CD4-positive, alpha-beta T cell treated with Interleukin-10 for 1 hour (primary cell): ENCODE measurements at places on chromosomes 6 and 20.

- DNase-seq: no peak
These were observed 65.4 kb upstream of the MAFB start for GRCh38 chr20:40754339-40754943.

DNA sequence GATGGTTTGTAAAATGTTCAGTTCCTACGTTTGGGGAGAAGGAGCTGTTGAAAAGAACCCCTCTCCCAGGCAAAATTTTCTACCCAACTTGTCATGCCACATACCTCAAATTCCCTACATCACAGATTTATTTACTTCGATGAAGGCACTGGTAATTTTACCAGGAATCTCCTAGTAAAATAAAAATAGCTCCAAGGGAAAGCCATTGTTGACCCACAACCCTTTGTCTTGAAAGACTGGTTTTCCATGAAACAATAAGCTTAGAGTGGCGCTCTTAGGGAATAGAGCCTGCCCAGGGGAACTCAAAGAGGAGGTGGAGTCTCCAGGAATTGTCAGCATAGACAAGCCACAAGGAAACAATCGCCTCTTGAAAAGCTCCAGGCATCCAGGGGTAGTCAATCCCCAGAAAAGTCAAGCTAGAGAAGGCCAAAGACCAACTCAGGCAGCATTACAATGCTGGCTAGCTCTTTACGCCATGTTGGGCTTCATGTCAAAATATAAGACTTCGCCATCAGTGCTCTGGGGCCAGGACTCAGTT is 99.2 kb upstream of the RREB1 start:
- DNase-seq: no peak

GRCh38 chr6:28281288-28282064 is at the start of gene PGBD1:
PGBD1 (plus strand) TSS chr6:28281572; CDS start chr6:28283814, 2,242 bp downstream.
- peak; percentile 40 for DNase-seq

DNA sequence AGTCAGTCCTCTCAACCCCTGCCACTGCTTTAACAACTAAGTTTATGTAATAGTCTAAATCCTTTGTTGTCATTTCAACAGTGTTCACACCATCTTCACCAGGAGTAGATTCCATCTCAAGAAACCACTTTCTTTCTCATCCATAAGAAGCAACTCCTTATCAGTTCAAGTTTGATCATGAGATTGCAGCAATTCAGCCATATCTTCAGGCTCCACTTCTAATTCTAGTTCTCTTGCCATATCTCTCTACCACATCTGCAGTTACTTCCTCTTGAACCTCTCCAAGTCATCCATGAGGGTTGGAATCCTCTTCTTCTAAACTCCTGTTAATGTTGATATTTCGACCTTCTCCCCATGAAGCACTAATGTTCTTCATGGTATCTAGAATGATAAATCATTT is 57.9 kb upstream of the FOXO3 start:
- DNase-seq: no peak

DNA sequence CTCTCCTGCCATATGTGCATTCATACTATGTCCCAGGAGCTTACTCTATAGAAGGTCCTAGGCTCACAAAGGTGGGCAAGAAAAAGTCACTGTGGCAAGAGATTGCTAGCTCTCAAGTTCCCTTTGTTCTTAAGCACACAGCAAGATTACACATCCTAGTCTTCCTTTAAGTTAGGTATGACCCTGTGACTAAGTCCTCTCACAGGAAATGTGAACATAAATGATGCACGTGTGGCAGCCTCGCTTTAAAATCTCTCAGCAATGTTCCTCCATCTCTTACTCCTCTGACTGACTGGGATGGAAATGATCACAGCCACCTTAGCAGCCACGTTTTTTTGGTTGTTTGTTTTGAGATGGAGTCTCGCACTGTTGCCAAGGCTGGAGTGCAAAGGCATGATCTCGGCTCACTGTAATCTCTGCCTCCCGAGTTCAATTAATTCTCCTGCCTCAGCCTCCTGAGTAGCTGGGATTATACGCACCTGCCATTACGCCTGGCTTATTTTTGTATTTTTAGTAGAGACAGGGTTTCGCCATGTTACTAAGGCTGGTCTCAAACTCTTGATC is 35.7 kb upstream of the HAO1 start:
- DNase-seq: no peak

GRCh38 chr20:57061051-57061900 is 205.2 kb downstream of the BMP7 start:
- DNase-seq: no peak

GRCh38 chr20:50663095-50663821 is 28.1 kb downstream of the RIPOR3 start:
- no peak for DNase-seq

DNA sequence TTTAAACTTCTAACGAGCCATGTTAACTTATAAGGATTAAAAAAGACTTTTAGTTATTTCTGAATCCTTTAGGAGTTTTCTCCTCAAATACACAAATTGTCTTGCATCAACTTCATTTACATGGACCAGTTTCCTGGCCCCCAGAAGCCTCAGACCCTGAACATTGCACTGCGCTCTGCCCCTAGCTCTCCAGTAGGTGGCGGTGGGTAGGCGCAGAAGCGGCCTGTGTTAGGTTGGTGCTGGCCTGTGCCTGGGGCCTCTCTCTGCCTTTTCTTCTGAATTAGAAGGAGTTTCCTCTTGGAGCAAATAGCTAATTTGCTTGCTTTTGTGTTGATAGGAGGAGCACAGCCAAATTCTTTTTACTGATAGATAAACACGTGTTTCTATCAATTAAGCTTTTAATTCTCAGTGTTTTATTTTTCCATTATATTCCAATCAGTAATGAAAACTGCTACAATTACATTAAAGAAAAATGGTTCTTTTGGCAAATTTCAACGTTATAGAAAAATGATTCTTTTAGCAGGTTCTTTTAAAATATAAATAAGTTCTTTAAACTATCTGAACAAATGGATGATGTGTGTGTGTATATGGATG is 44.4 kb downstream of the DTD1 start:
- peak; percentile 50 for DNase-seq

- DNase-seq: no peak
These were observed 848.2 kb downstream of the DHX35 start for GRCh38 chr20:39810309-39810708.

DNA sequence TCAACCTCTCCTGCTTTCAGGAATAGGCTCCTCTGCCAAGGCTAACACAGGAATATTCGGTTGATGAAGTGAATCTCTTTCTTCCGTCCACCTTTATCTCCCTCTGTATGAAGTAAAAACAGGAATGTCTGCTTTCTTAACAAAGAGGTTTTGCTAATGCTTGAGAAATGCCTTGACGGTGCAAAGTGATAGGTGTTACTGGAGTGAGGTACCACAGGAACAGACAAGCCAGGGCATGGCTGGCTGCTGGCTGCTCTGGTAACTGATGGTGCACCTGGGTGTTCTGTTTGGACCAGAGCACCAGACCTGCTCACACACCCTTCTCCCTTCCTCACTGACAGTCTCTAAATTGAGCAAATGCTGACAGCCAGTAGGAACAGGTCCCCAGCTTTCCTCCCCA is 174.0 kb upstream of the FBXL4 start:
- DNase-seq: no peak

DNA sequence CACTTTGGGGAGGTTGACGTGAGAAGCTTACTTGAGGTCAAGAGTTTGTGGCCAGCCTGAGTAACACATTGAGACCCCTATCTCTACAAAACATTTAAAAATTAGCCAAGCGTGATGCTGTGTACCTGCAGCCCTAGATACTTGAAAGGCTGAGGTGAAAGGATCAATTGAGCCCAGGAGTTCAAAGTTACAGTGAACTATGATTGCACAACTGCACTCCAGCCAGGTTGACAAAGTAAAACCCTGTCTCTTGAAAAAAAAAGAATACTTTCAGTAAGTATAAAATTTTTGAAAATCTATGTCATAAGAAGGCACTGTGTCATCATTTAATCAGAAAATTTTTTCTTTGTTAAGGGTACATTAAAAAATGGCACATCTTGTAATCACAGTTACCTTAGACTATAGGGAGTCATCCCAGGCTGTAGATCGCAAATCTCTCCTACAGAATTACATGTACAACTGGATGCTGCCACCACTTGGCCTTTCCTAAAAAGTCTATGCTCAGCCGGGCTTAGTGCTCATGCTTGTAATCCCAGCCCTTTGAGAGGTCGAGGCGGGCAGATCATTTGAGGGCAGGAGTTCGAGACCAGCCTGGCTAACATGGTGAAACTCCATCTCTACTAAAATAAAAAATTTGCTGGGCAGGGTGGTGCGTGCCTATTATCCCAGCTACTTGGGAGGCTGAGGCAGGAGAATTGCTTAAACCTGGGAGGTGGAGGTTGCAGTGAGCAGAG is 17.0 kb upstream of the MRS2 start:
- DNase-seq: no peak

DNA sequence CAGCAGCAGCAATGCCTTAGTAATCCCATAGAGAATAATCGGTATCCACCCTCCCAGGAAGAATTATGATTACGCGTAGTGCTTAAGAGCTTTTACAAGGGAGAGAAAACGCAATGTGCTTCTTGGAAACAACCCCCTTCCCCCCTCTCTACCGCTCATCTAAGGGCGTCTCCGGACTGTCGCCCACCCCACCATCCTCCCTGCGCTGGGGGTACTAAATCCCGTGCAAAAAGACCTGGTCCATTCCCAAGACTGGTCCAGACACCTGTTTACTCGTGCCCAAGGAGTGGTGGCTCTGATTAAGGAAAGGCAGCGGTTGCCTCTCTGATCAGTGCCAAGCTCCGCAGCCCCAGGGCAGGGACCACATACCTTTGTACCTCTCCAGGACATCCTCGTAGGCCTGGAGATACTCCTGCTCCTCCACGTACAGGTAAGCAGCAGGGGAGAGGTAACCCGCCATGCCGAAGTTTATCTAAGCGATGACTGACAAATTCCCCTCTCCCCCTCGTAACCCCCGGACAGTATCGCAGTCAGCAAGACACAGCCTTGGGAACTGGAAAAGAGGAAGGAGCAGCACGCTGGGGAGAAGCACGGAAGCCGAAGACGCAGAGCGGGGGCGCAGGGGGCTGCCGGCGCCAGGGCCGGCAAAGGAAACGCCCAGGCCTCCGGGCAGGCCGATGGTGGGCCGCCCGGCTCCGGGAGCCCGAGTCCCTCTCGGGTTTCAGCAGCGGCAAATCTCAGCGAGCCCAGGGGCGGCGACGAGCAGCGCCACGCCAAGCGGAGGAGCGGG is 112.0 kb upstream of the BEND6 start:
- DNase-seq: no peak

- no peak for DNase-seq
These were observed 172.2 kb downstream of the TFAP2B start for GRCh38 chr6:50990750-50991446.

GRCh38 chr6:14676064-14676463 is 558.5 kb downstream of the CD83 start:
- no peak for DNase-seq

- no peak for DNase-seq
These were observed 1.5 kb upstream of the ERVFRD-1 start for GRCh38 chr6:11113038-11113437.

DNA sequence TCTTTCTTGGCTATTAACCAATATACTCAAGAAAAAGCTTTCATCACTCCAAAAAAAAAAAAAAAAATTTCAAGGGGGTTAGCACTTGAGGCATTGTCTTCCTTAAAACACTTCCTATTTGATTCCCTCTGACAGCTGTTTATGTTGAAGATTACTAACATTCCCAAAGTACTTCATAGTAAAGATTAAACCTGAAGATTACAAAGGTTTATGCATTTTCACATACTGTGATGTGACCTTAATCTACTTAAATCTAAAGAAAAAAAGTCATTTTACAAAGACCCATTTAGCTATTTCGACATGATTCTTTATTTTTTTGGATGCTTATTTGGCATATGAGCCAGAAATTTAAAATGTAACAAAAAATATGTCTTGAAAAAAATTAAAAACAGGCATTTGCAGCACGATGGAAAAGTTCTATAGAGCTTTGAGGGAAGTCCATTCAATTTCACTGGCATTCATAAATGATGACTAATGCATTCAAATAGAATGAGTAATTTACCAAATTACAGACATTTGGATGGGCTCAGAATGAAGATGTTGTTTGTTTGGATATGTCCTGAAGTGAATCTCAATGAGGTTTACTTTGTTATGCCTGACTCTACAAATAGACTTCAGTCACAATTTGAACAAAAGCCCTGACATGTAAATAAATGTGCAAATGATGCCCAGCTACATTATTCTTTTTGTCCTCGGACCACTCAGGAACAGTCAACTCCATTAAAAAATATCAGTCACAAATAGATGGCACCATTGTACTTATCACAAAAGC is 674.6 kb upstream of the MARCKS start:
- DNase-seq: no peak

- no peak for DNase-seq
These were observed 48.4 kb upstream of the TOP1 start for GRCh38 chr20:40980106-40980827.

- DNase-seq: no peak
These were observed 43.2 kb downstream of the PDSS2 start for GRCh38 chr6:107416145-107416544.

GRCh38 chr6:112117554-112117953 is 30.2 kb downstream of the FAM229B start:
- no peak for DNase-seq

GRCh38 chr6:3585320-3585935 is 128.6 kb upstream of the SLC22A23 start:
- no peak for DNase-seq

DNA sequence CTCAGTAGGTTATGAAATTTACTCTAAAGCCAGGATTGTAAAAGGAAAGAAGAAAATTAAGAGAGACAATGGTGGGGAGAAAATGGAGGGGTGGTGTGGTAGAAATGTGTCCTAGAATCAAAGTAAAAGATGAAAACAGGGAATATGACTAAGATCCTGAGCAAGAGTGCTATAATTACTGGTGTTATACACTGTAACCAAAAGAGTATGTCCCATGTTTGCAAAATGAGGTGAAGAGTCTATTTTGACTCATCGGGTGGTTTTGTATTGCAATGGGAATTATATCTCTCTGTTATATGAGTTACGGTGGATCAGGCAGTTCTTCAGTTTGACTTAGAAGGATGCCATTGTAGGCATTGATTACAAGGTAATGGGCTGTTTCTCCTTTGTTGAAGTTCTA is 8.5 kb downstream of the L3MBTL3 start:
- DNase-seq: no peak
